Glutamatergic neuron (in vitro differentiated cells): ENCODE measurements at places on chromosomes 13 and 19.

DNA sequence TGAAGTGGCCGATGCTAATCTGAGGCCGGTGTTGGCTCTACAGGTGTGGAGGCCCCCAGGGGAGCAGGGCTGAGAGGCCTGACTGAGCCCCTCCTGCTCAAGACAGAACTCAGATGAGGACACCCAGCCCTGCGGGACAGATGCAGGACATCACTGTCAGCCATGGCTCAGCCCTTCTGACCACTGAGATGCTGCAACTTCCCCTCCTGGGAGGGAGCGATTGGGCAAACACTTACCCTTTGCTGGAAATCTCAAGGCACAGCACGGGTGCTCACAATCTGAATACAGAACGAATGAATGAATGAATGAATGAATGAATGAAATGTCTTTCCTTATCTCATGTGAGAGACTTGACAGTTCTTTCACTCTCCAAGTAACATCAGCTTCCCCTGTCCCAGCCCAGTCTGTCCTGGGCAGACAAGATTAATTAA lies 3.5 kb upstream of the SIGLEC7 start:
- no peak for DNase-seq

- peak; percentile 59 for DNase-seq
These were observed 6.4 kb downstream of the DOHH start for GRCh38 chr19:3494051-3494450.

GRCh38 chr19:13989487-13989886 lies 16.6 kb downstream of the RFX1 start:
- no peak for DNase-seq

DNA sequence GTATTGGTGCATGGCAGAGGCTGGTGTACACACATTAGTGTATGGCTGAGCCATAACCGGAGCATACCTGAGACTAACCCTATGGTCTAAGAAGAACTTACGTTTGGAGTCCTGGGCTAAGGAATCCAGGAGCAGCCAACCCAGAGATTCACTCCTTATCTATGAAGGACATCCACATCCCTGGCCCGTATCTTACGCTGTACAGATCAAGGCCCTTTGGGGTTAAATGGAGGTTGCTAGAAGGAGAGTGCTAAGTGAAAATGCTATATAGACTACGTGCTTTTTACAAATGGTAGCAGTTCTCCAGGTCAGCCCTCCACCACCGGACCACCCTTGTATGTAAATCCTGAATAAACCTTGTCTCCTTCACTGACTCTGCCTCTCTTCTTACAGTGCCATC lies 1.9 kb upstream of the SUGT1 start:
- no peak for DNase-seq

DNA sequence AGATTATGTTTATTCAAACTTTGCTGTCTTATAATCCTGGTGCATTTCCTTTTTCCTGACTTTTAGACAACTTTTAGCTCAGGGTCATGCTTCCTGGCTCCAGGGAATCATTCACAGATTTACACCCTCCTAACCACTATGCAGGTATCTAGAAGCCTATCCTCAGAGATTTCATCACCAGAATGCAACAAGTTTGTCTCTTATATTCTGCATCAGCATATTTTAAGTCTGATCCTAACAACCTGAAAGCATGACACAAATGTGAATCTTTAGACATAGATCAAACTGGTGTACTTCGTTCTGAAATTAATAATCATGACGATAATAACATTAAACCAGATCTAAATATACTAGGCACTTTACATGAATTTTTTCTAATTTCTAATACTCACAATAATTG lies 100.0 kb downstream of the TRPC4 start:
- no peak for DNase-seq

DNA sequence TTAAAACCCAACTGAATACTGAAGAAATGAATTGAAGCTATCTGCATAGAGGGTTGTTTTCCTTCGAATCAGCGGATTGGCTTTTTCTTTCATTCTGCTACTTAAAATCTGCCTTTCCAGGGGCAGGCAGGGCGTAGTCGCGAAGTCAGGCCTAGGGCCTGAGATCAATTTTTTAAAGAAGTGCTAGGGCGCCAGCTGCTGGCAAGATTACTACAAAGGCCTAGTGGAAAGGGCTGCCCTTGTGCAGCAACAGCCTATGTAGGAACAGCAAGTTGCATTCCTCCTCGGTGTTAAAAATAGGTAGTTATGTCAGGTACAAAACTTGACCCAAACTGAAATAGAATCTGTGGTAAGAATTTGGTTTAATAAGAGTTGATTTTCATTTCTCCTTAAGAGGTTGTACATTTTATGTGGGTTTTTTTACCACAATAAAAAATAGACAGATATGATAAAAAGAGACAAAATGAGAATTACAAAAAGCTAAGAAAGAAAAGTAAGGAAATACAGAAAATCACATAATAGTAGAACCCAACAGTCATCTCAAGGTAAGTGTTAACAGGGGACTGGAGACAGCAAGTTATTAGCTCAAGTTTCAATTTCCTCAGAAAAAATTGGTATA lies 9.5 kb upstream of the URAD start:
- peak; percentile 58 for DNase-seq

- no peak for DNase-seq
These were observed 73.0 kb upstream of the STK24 start for GRCh38 chr13:98649861-98650260.

DNA sequence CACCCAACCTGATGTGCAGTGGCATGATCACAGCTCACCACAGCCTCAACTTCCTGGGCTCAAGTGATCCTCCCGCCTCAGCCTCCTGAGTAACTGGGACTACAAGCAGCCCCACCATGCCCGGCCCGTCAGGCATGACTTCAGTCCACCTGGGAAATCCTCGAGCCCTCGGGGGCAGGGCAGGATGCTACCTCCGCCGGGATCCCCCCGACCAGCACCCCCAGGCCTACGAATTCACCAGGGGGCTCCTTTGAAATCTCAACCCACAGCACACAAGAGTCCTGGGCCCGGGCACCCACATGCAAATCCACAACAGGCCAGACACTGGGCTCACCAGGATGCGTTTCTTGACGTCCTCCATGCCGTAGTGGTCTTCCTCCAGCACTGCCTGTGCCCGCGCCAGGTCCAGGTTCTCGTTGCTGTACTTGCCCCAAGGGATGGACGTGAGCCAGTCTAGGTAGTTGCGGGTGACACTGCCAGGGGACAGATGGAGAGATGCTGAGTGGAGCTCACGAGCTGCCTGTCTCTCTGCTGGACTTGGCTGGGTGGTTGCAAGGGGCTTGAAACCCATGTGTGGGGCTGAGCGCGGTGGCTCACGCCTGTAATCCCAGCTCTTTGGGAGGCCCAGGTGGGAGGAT lies 10.5 kb downstream of the RPL36 start:
- DNase-seq: no peak

GRCh38 chr19:47133021-47133471 lies 2.4 kb downstream of the SAE1 start:
- no peak for DNase-seq

DNA sequence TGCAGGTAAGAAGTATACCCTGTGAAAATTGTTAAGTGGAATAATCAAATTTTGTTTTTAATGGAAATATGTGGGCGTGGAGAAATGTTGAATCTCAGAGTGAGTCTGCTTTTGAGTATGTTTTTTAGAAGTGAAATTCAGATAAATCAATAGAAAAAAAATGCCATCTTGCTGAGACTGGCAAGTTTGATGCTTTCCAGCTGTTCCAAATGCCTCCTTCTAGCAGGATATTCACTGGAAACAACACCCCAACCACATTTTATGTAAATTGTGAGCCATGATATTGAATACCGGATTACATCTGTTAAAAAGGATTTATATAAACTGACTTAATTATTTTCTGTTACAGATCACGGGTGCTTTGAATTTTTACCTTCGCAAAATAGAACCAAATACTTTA lies 115.4 kb downstream of the ITGBL1 start:
- no peak for DNase-seq

GRCh38 chr13:28452755-28453154 lies 42.2 kb downstream of the FLT1 start:
- DNase-seq: no peak

DNA sequence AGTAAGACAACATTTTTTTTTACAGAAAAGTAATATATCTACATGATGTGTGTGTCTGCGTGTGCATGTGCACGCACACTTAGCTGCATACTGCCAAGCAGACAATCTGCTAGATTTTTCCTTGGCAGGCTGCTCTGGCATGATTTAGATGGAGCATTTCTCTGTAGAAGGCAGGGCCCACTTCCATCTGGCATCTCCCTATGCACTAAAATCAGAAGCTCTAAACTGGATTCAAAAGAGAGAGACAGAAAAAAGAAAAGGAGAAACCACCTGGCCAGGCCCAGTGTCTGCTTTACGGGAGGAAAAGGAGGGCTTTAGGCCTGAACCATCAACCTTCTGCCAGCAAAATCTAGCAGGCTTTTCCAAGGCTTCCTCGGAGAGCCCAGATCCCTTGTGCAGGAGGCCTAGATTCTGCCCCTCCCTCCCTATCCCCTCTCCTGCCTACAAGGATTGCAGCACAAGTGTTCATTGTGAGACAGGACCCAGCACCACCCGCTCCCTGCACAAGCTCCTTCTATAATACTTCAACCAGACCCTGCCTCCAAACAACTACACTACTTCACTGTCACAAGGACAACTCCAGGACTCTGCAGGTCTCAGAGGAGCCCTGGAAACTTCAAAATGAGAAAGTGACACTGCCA lies 99.3 kb downstream of the DOCK9 start:
- DNase-seq: no peak

- DNase-seq: peak; percentile 40
These were observed 9.9 kb upstream of the ACSBG2 start for GRCh38 chr19:6125571-6125989.

DNA sequence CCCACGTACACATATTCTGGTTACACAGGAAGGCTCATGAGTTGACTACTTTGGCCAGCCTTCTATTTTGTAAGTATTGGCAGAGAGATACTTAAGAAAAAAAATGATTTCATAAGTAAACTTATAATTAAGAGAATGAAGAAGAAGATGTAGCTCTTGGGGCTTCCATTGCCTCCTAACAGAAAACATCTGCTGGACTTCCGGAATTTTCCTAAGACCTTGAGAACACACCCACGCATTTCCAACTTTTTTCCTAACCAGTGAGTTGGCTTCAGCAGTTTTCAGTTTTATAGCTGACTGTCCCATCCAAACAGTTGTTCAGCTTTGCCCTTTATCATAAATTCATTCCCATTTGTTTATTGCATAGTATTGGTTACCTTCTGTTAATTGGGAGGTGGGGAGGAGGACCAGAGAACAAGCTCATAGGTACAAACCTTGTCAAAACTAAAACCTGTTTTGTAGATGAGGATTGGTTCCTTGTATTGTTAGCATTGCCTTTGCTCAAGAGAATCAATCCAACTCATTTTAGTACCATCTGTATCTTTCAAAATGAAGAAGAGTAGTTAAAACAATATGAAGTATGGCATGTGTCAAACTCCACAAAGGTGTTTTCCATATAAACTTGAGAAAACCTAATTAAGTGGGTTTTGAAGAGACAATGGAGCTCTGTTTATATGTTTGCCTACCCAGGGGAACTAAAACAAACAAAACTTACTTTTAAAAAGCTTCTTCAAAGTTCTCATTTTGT lies 93.9 kb downstream of the COL4A2 start:
- no peak for DNase-seq

DNA sequence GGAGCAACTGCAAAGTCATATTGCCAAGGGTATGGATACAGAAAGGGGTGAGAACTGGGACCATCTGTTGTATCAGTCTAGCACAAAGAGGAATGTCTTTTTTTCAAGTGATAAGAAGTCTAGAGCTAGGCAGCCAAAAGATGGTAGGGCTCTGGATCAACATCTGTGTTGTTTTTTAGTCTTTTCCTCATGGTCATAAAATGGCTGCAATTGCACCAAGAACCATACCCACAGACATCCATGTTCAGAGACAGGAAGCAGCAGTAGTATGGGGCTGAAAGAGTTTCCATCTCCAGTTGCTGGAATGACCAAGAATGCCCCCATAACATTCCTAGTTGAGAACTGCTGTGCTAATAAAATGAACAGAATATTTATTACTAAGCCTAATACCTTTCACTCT lies 25.6 kb downstream of the KCNC3 start:
- no peak for DNase-seq

- no peak for DNase-seq
These were observed 86.0 kb downstream of the ING1 start for GRCh38 chr13:110799246-110800236.

DNA sequence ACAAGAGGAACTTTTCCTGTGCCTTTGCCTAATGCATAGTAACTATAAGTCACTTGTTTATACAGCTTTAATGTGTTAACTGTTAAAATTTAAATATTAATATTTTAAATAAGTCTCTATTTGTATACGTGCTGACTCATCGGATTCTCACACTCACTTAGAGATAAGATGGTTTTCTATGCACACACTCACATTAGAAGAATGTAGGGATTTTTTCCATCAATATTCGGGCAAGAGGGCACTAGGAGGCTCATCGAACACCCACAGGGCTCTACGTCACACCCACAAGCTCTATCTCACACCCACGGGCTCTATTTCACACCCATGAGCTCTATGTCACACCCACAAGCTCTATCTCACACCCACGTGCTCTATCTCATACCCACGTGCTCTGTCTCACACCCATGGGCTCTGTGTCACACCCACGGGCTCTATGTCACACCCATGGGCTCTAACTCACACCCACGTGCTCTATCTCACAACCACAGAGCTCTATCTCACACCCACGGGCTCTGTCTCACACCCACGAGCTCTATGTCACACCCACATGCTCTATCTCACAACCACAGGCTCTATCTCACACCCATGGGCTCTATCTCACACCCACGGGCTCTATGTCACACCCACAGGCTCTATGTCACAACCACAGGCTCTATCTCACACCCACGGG lies 73.4 kb downstream of the COL4A2 start:
- DNase-seq: no peak

GRCh38 chr19:17529239-17530158 lies 18.1 kb downstream of the PGLS start:
- DNase-seq: no peak

- peak; percentile 30 for DNase-seq
These were observed 13.6 kb upstream of the DACT3 start for GRCh38 chr19:46674416-46675178.

DNA sequence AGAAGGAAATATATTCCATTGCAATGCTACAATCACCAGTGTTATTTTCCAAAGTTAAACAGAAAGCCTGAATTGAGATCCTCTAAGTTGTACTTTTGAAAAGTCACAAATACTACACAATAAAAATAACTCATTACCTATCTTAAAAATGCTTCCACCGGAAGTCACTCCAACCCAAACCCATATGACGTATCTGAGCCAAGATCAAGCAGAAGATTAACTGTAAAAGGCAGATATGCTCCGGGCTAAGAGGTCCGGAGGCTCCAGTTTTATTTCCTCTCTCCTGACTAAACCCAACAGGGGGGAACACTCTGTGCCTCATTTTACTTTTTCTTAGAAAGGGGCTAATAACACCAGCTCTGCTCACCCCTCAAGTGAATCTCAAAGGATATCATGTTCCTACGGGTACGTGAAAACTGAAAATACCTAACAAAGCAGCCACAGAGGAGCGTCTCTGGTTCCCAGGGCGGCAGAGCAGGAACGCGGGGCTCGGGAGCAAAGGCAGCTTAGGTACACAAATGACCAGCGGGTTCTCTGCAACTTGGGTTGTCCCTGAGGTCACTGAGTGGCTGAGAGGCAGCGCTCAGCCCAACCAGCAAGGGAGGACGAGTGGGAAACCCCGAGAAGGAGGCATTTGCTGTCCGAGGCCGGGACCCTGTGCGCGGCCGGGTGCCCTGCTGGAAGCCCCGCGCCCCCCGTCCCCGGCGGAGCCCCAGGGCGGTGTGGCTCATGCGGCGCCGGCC lies 750 bp downstream of the RAB20 start:
- peak; percentile 34 for DNase-seq

- DNase-seq: peak; percentile 18
These were observed 7.8 kb downstream of the SOX21 start for GRCh38 chr13:94704377-94705080.

- DNase-seq: no peak
These were observed 192.6 kb downstream of the COL4A1 start for GRCh38 chr13:110114316-110114715.

GRCh38 chr13:34155931-34156607 lies 338.1 kb downstream of the RFC3 start:
- DNase-seq: no peak
